T47D (cell line): ENCODE measurements at places on chromosomes 16 and 17.

DNA sequence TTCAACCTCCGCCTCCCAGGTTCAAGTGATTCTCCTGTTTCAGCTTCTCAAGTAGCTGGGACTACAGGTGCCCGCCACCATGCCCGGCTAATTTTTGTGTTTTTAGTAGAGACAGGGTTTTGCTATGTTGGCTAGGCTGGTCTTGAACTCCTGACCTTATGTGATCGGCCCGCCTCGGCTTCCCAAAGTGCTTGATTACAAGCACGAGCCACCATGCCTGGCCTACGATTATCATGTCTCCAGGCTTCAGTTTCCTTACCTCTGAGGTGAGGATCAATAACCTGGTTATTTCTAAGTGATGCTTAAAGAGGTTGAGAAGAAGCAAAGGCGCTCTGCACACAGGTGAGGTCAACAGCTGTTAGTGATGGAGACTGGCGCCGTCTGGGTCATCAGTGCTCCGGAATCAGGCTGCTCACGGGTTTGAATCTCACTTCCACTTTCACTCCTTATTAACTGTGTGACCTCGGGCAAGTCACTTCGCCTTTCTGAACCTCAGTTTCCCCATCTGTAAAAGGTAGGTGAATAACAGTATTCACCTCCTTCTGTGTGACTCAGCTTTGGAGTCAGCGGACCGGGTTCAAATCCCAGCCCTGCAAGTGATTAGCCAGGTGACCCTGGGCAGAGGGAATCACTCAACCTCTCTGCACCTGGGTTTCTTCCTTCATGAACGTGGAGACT is 745 bp upstream of the ABCC1 start:
- DNase-seq: no peak

- DNase-seq: no peak
These were observed 4.0 kb upstream of the PLEKHG4 start for GRCh38 chr16:67275321-67275720.

DNA sequence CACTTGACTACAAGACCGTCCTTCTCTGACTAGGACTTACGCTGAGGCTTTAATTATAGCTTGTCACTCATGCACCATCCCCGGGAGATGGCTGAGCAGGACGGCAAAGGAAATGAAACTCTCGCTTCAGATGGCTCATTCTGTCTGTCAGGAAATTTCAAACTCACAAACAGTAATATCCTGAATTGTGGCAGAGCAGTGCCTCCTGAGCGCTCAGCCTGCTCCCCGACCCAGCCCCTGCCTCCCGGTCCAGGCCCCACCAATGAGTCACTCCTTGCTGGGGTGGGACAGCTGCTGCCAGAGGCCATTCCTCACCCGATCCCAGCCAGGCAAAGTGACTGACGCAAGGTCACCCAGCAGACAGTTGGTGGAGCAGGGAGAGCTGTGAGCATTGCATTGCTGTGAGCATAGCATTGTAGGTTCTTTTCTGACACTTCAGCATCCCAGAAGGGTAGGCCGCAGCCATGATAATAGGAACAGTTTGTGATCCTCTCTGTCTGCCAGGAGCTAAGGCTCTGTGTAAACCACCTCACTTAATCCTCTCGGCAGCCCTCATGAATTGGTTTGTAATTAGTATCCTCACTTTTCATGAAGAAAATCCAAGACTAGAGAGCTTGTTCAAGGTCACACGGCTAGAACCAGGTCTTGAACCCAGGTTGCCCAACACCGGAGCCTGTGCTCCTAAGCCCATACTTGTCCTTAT is 20.9 kb downstream of the CCDC182 start:
- no peak for DNase-seq

- no peak for DNase-seq
These were observed 77.8 kb downstream of the CYLD start for GRCh38 chr16:50819706-50820105.

DNA sequence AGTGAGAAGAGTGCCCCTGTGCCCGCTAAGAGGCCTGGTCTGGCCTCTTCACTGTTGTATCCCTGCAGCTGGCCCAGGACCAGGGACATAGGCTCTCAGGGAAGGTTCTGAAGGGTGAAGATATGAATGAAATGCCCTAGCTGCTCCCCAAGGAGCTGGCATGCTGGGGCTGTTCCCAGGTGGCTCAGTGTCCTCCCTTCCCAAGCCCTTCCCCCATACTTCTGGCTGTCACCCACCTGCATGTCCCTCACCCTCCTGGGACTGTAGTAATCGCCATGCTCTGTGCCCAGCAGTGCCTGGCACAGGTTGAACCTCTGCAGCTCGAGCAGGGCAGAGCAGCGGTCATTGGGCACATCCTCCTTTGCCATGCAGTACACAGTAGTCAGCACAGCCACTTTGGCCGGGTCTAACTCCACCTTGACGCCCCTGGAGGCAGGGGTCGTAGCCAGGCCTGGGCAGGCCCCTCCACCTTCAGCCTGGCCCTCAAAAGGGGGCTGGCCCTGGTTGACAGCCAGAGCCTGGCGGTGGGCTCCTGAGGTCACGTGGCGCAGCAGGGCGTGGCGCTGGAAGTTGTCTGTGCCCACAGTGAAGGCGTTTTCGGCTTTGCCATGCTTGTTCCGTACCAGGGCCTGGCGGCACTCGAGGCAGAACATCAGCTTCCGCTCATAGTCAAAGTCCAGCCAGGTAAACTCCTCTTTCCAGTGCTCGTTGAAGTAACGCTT is 7.6 kb downstream of the C17orf113 start:
- no peak for DNase-seq

DNA sequence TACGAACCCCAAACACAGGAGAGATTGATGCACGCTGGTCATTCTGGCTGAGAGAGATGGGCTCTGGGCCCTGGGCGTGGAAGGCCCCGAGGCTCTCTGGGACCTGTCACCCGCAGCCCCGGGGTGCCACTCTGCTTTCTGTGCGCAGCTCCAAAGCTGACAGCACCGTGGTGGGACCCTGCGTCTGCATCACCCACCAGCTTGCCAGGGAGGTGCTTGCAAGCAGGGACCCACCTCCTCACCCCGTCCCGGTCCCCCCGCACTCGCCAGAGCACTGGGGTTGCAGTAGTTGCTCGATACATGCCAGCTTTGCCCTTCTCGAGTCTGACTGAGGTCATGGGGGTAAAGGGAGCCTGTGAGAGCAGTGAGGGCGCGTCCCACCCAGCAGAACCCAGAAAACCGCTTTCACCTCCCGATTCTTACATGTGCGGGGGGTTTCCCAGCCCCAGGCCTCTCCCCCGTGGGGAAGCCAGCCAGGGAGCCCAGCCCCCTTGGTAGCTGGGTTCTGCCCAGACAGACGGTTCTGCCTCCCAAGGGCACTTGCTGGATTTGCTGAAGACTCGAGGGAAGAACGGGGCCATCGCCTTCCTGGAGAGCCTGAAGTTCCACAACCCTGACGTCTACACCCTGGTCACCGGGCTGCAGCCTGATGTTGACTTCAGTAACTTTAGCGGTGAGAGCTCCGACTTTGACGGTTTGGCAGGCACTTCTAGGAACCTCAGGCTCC is 12.5 kb downstream of the CARD14 start:
- no peak for DNase-seq

GRCh38 chr17:46128453-46128852 is 64.8 kb downstream of the KANSL1 start:
- DNase-seq: no peak

DNA sequence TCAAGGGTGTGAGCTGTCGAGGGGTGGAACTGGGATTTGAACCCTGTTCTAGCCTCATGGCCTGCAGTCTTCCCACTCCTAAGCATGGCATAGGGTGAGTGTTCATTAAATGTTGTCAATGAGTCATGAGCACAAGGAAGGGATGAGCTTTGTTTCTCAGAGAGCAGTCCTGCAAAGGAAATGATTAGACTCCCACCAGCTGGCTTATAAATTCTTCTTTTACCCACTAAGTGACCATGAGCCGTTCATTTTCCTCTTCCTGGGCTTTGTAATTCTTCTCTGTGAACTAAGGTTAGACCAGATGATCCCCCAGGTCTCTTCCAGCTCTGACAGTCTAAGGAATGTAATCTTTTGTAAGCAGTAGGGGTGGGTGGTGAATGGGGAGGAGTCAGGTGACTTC is 47.9 kb upstream of the HNF1B start:
- DNase-seq: no peak

- peak; percentile 9 for DNase-seq
These were observed 18.8 kb downstream of the NCBP3 start for GRCh38 chr17:3827124-3827773.

- no peak for DNase-seq
These were observed 114.0 kb downstream of the PRKCB start for GRCh38 chr16:23949630-23950290.

GRCh38 chr17:40793832-40794231 is 5.9 kb downstream of the KRT28 start:
- no peak for DNase-seq

DNA sequence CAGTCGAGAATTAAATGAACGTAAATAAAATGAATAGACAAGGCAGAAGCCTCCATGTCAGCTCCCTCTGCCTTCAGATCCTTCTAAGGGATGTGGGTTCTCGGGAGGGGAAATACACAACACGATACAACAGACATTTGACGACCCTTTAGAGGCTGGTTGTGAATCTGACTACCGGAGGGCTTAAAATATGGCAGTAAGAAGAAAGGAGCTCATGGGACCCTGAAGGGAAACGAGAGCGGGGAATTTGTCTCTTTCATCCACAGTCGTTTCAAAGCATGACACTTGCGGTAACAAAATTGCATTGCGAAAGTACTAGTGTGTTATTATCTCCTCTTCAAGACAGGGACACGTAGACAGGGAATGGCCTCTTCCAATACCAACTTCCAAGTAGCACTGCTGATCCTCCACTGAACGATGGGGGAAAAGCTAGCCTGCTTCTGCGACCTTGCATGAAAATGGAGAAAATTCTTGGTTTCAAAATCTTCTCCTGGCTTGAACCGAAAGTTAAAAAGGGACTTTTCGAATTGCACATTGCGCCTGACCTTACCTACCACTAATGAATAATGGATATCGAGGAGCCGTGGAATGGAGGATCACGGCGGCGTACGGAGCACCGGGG is 1.2 kb upstream of the TNRC6C start:
- no peak for DNase-seq

DNA sequence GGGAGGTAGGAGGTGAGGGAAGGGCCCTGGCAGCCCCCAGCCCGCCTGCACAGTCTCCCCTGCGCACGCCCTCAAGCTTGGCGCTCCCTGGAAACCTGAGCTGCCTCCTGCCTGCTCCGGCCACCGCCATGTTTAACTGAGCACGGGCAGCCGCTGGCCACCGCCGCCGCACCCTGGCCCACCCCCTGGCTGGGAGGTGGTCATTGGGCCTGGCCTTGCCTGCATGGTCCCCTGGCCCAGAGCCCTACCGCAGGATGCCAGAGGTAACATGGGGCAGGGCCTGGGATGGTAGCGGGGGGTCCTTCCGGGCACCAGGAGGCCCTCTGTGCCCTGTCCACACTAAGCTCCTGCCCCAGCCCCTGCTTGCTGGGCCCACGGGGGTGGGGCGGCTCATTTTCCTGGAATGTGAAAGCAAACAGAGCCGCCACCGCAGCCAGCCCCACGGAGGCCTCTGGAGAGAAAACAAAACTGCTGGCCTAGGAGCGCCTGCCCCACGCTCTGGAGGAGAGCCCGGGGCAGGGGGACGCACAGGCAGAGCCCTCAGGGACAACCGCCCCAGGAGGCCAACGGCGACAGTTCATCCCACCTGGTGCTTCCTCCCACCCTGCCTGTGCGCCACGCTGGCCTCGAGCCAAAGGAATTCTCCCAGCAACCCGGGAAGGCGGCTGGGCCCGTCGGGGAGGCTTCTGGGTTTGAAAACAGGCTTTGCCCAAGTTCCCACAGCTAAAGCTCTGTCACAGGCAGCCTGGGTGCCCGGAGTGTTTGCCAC is 8.9 kb downstream of the NHERF2 start:
- peak; percentile 90 for DNase-seq

- no peak for DNase-seq
These were observed 32.5 kb upstream of the CCR7 start for GRCh38 chr17:40597556-40598300.

GRCh38 chr16:74740795-74741304 is 33.8 kb downstream of the FA2H start:
- no peak for DNase-seq

GRCh38 chr16:22092143-22092933 is at the start of gene VWA3A:
VWA3A (plus strand) TSS chr16:22092541; CDS start chr16:22092638, 97 bp downstream.
- no peak for DNase-seq
